ENCODE measurements at places on chromosomes 2 and 18.

DNA sequence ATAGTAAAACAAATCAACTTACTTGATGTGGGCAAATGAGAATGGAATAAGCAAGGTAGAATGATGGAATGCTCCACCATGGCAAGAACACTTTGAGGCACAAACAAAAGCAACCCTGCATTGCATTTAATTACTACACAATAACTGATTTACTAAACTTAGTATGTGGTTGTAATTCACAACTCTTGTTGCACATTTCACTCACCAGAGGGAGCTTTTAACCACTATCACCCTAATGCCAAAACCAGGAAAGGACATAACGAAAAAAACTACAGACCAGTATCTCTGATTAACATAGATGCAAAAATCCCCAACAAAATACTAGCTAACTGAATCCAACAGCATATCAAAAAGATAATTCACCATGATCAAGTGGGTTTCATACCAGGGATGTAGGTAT lies 659.8 kb downstream of the CPS1 start:
- DNase-seq, result no peak

GRCh38 chr2:147223119-147223518 lies 621.7 kb upstream of the ACVR2A start:
- DNase-seq, result no peak

DNA sequence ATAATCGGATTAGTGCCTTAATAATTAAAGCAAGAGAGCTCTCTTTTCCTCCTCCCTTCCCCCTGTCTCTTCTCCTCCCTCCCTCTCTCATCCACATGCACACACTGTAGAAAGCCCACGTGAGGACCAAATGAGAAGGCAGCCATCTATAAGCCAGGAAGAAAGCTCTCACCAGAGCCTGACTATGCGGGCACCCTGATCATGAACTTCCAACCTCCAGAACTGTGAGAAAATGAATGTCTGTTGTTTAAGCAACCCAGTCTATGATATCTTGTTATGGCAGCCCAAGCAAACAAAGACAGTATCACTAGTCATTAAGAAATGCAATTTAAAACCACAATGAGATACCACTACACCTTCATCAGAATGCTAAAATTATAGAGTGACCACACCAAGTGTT lies 220.3 kb downstream of the EN1 start:
- DNase-seq, result no peak

GRCh38 chr2:43745457-43745856 lies 28.4 kb upstream of the DYNC2LI1 start:
- DNase-seq, result no peak

GRCh38 chr2:108896741-108897140 lies 92.3 kb downstream of the EDAR start:
- no peak for DNase-seq

DNA sequence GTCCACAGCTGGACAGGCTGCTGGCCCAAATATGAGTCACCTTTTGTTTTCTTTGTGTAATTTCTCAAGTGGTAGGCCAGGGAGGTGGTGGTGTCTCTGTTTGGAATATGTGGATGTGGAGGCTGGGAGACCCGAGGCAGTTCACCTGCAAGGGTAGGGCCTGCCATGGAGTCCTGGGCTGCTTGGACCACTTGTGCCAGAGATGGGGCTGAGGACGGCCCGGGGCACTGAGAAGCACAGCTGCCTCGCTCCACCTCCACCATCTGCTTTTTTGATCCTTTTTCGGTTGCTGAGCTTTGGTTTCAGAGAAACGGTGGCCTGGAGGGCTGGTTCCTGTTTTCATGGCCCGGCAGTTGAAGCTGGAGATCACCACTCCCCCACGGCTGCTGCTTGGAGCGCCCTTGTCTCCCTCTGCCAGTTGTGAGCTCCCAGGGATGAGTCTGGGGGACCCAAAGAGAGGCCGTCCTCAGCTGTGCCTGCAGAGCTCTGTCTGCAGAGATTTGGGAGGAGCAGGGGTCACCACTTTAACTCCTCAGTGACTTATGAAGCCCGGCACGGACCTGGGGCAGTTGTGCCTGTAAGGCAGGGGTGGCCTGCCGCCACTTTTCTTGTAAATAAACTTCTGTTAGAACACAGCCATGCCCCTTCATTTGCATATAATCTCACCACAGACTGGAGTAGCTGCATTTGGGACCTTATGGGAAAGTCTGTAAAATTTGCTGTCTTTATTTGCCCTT lies 67.6 kb upstream of the MCFD2 start:
- DNase-seq, result no peak
